GM13977 (cell line): ENCODE measurements at places on chromosomes 4 and X.

- DNase-seq = no peak
Measured at GRCh38 chr4:7778510-7779431, 160.9 kb downstream of the AFAP1 start.

- DNase-seq = no peak
Measured at GRCh38 chr4:53021754-53022512, 159.8 kb downstream of the RASL11B start.

- DNase-seq = no peak
Measured at GRCh38 chr4:29970626-29971025, 749.5 kb upstream of the PCDH7 start.

- DNase-seq = no peak
Measured at GRCh38 chr4:106172861-106173260, 143.1 kb downstream of the TBCK start.

DNA sequence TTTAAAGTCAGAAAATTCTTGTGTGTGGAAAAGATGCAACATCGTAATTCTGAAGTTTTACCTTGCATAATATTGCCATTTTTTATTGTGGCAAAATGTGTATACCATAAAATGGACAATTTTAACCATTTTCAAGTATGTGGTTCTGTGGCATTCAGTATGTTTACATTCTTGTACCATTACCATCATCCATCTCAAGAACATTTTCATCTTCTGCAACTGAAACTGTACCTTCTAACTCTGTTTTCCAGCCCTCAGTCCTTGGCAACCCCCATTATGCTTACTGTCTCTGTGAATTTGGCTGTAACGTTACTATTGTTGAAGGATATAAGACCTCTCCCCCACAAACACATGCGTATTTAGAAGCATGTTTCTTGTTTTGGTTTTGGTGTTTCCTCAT lies 123.2 kb downstream of the BMPR1B start:
- DNase-seq = no peak

DNA sequence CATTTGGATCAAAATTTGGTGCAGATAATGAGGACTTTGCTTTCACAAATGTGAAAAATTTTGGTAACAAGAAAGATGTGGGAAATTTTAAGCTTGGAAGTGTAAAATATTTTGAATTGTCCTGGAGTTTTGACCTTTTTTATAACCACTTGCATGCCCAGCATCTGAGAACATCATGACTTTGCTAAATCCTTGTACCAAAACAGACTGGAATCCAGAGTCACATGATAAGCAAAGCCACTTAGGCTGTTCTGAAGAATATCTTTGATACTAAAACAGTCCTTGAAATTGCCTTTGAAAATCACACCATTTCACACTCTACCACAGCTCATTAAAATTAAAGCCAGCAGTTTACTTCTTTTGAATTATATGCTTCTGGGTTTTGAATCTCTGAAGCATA lies 2.5 kb upstream of the PPM1K start:
- DNase-seq = no peak

GRCh38 chrX:155112171-155112570 lies 40.9 kb downstream of the BRCC3 start:
- DNase-seq = no peak

DNA sequence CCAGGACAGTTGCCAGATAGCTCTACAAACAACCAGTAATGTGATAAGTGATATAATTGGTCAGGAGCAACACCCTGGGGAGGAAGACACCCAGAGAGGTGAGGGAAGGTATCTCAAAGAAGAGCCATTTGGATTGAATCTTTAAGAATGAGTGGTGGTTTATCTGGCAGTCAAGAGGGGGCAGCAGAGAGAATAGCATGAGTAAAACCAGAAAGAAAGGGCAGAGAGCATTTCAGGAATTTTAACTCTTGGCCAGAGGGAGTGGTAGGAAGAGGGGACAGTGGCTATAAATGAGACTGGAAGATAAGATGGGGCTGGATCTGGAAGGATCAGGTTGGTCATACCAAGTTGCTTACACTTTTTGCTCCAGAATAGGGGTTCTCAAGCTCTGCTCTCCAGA lies 5.9 kb upstream of the SEPTIN6 start:
- DNase-seq = peak; percentile 53
